HFF-Myc (cell line): ENCODE measurements at places on chromosomes 6 and 20.

- DNase-seq = no peak
Measured at GRCh38 chr6:27141529-27142015, 105.9 kb upstream of the PRSS16 start.

- no peak for DNase-seq
Measured at GRCh38 chr6:13278164-13278563, 50.2 kb downstream of the TBC1D7 start.

- DNase-seq = no peak
Measured at GRCh38 chr20:49466114-49466912, 16.2 kb downstream of the KCNB1 start.

- DNase-seq = no peak
Measured at GRCh38 chr6:9937031-9937763, 477.7 kb downstream of the TFAP2A start.

- DNase-seq = no peak
Measured at GRCh38 chr6:16295471-16295870, 57.1 kb downstream of the GMPR start.

- DNase-seq = no peak
Measured at GRCh38 chr20:51067792-51068191, 44.9 kb upstream of the KCNG1 start.

- DNase-seq = no peak
Measured at GRCh38 chr20:9949563-9949962, 85.2 kb upstream of the ANKEF1 start.

DNA sequence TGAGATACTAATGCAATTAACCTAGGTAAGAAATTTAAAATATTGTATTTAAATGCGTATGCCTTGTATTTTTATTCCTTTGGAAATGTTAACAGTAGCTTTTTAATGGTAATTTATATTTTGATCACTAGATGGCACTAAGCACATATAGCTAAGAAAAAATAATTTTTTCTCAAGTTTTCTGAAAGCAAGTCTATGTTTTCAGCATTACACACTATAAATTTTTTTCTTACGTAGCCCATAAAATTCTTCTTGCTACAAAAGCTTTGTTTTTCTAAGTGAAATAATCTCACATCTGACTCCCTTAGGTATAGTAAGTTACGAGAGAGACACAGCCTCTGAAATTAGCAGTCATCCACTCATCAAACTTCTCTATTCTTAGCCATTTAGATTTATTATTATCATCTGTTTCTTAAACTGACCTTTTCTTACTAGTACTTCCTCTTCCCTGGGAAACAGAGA lies 35.7 kb downstream of the TSPYL4 start:
- DNase-seq = no peak

DNA sequence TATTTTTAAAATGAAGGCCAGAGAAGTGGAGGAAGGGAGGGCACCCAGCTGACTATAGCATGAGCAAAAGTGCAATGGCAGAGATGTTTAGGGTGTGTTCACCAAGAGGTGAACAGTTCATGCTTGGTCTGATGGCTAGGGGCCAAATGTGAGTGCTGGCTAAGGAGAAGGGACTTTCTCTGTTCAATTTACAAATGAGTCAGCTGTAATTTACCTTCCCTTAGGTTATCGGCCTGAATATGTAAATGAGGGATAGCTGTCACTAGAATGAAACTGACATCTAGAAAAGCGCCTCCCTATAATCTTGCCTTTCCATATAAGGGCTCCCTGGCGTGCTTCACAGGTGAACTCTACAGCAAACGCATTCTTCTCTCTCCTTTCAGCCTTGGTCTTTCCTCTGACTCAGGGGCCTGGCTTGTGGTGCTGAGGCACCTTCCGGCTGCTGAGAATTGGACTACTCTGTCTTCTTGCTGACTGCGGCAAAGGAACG lies 114.7 kb upstream of the BACH2 start:
- no peak for DNase-seq
